ENCODE measurements at places on chromosomes 2 and 18.

GRCh38 chr2:175008801-175009495 is 3.8 kb upstream of the CHN1 start:
- ATAC-seq = no peak

DNA sequence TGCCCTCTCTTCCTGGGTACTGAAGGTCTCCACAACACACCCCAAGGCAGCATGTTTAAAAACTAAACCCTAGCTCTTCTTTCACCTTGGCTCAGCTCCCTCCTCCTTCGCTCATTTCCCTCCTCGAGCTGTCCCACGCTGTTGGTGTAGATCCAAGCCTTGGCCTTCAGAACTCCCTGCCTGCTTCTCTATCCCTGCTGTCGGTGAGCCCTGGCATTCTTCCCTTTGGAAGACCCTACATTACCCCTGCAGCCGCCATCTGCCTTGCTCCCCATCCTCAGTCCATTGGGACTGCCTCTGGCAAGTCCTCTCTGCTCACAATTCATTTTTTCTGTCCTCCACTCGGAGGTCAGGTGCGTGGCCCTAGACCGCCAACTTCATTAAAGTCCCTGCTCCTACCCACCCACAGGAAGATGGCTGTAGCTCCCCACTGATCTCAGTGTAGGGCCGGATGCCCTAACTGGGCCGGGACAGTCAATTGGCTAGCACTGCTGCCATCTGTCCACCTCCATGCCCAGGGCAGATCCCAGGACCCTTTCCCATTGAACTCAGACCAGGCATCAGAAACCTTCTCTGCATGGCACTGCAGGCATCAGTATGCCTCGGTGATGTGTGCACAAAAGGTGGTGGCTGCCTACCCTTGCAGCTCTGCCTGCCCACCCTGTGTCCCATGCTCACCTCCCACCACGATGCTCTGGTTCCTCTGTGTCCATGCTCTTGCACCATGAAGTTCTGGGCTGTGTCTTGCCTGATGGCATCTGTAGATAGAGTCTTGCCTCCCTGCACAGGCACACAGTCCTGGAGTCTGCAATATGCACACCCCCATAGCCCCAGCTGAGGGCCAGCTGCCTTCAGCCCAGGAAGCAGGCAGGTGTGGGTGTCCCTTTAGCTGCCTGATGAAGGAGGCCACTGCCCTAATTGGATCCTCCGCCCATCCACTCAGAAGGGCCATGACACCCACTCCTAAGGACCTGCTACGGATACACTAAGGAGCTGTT is 5.7 kb downstream of the AMER3 start:
- no peak for ATAC-seq

DNA sequence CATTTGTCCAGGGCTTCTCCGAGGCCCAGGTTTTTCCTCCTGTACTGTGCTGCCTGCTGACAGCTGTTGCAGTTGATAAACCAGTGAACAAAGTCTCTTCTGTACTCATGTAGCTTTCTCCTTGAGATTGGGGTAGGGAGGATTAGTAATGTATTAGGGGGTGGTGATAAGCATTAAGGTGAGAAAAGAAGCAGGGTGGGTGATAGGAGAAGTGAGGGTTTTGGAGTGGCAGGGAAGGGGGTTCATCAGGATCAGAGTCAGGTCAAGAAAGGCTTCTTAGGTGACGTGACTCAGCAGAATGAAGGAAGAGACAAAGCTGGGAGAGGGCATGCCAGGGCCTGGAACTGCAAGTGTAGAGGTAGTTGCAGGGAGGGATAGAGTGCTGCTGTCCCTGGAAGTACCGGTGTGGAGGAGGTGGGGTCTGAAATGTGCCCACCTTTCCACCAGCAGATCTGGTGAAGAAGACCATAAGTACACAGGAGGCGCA is 48.7 kb downstream of the PKP4 start:
- ATAC-seq = no peak

DNA sequence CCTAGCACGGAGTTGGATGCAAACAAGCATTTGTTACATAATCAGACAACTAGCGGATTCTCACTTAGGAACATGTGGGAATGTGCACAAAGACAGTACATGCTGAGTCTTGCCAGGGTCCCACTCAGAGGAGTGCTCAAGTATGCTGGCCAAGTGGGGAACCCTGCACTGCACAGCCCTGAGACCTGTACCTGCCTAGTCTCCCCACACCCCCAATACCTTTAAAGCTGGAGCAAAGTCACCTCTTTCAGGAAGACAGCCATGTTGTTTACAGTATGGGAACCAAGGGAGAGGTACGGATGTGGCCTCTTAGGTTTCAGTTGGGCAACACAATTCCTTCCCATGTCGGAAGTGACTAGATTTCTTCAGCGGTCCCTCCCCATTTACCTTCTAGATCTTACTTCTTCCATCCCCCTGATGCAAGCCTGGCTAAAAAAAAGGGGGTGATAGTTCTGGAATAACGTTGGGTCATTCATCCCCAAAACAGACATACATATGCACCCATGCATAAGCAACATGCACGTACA is 10.7 kb downstream of the CXCR1 start:
- ATAC-seq = no peak

GRCh38 chr18:48314690-48315089 is 94.5 kb downstream of the ZBTB7C start:
- no peak for ATAC-seq

DNA sequence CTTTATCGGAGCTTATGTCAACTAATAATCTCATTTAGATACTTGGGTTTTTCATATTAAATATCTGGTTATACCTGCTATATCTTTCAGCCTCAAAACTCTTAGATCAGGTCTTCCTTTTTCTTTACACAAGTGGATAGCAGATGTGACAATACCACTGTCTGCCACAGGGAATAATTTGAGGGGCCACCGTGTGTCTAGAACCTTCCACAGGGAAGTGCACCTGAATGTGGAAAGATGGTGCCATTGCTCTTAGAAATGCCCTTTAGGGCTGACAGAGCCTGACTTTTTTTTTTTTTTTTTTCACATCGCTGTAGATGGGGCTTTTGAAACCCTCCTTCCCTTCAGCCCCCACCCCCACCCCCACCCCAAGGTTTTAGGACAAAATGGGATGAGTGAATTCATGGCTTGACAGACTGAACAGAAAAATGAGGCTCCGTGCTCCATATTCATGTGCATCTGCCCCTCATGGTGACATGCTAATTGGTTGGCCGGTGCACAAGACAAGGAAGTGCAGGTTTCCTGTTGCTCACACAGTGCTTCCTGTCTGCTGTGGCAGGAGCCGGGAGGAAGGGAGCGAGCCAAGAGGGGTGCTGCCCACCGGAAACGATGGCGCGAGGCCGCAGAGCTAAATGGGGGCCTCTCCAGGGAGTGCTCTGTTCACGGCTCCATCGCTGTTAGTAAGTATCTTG is 246.0 kb downstream of the LDLRAD4 start:
- ATAC-seq = peak; percentile 60

DNA sequence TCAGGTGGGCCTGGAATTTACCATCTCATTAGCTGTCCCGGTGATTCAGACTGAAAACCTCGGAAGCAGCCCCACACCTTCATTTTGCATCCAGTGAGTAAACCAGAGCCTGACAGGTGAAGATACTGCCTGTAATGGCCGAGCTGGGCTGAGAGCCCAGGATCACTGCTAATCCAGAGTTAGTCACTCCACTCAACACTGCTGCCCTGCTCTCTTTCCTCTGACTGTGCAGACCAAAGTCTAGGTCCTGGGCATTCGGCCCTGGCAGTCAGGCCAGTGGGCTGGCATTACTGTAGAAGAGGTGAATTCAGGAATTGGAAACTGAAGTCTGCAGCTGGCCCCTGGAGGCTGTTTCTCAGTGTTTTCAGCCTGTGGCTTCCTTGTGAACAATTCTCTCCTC is 44.3 kb downstream of the TMEM17 start:
- no peak for ATAC-seq

DNA sequence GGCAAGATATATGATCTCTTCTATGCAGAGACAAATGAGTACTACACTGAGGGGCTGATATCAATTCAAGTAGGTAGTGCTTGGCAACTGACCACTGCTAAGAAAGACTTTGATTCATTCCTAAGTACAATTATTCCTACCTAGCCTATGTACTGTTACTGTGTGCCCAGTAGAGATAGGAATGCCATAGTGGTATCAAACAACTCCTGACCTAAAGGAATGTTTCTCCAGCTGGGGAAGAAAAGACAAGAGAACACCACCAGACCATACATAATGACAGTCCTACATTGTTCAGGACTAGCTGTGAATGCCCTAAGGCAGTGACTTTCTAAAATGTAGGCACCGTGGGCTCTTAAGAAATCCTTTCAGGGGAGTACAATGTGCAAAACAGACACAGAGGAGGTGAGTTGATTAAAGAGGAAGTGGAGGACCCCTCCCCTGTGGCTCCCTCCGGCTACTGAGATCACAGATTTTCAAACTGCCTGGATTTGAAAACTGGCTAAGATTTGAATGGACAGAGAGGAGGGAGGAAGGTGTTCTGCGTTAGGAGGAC is 89.1 kb downstream of the ANTXR1 start:
- no peak for ATAC-seq

DNA sequence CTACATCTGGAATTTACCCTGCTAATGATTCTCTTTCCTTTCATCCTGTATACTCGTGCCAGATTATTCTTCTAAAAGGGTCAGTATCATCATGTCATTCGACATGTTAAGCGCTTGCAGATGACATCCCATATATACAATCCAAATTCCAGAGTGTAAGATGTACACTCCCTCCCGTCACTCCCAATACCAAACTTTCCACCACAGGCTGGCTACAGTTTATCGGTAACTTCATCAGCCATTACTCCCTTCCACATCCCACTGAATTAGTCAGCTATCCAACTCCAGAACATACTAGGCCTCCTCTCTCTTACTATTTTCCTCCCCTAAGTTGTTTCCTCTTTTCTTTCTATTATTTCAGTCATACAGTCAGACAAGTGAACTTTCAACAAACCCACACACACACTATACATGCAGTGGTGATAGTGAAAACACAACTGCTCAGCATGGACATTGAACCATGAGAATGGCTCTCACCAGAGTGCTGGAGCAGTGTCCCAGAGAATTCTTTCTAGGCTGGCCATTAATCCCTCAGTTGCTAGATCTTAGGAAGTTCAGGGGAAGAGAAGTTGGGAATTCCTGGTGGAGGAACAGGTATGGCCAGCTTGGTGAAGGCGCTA is 10.6 kb upstream of the NMI start:
- no peak for ATAC-seq

DNA sequence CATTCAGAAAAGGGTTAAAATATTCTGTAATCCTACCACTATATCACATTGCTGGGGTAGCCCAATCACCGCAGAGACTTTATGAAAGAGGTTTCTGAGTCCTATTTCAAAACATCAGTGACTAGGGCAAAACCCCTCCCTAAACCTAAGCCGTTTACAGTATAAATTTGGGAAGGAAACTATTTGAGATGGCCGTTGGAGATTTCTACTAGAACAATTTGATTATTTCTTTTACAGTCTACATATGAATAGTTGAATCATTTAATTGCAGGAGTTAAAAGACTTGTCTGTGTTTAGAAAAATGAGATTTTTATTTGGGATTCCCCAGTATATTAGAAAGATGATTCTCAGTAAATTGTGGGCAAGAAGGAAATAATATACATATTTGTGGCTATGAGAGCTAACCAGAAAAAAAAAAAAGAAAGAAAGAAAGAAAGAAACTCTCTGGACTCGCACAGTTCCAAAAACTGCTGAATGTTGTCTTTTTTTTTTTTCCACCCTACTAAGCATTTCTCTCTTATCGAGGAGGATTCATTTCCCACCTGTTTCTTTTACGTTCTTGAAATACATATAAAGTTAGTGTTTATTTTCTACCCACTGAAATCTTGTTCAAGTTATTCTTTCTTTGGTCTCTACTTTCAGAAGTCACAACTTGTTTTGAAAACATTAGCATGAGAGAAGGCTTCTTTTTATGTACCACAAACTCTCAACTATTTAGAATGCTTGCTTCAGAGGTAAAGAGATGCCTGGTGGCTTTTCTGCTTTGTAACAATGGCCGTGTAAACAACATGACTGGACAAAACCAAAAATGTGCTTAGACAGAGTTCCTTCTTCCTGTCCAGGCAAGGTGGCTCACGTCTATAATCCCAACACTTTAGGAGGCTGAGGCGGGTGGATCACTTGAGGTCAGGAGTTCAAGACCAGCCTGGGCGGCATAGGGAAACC is 65.9 kb downstream of the BCL2 start:
- ATAC-seq = peak; percentile 34

DNA sequence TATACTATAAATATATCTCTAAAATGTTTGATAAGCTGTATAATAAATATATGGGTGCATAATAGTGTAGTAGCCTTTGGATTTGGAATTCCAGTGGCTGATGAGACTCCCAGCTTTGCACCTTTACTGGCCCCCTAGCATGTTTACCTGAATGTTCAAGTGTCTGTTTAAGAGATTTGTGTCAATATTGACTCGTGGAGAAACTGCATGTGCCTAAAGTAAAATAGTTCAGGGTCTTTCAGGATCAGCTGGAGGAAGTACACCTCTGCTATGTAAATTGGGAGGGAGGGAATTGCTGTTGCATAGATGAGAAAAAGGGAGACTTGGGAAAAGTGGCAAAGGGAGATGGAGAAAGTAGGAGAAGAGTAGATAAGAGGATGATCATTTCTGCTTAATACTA is 23.9 kb downstream of the ME2 start:
- no peak for ATAC-seq

- no peak for ATAC-seq
Observed at GRCh38 chr2:25127646-25128045, 40.7 kb downstream of the POMC start.

DNA sequence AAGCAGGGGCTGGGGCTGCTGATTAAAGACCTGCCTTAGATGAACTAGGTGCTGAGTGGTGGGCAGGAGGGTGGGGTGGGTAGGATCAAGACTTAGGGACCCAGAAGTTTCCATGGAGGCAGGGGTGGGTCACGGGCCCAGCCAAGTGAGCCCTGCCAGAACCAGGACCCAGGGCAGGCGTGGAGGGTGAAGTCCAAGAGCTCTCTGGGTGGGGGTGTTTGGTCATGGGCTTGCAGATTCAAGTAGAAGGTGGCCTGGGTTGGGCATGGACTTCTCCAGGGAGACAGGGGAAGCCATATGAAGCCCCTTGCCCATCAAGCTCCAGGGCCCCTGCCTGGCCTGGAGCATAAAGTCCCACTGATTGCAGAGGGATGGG is 168.8 kb downstream of the SMAD7 start:
- ATAC-seq = no peak

- ATAC-seq = no peak
Observed at GRCh38 chr18:7132356-7133150, 15.0 kb upstream of the LAMA1 start.

- ATAC-seq = no peak
Observed at GRCh38 chr18:72985686-72986085, 117.9 kb upstream of the NETO1 start.

All from activated CD4-positive, CD25-positive, alpha-beta regulatory T cell treated with anti-CD3 and anti-CD28 coated beads, Interleukin-2, amount 50 U/mL, for 24 hours (primary cell).